ENCODE measurements at places on chromosomes 6 and 20.

DNA sequence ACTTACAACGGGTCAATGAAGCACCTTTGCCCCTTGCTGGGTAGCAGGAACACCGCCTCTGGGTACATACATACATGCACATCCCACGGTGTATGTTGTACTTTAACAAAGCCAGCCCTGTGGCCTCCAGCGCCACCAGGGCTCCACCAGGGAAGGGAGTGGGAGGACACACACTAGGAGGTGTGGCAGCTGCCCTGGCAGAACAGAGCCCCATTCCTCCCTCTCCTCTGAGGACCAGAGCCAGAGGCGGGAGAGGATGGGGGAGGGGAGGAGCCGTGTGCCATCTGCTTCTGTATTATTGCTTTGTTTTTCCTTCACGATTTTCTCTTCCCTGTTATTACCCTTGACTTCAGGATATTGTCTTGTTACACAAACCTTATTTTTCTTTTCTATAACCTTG lies 105.8 kb upstream of the TRAF3IP2 start:
- DNase-seq = no peak

GRCh38 chr6:109925075-109925474 lies 53.0 kb upstream of the GPR6 start:
- DNase-seq = no peak

DNA sequence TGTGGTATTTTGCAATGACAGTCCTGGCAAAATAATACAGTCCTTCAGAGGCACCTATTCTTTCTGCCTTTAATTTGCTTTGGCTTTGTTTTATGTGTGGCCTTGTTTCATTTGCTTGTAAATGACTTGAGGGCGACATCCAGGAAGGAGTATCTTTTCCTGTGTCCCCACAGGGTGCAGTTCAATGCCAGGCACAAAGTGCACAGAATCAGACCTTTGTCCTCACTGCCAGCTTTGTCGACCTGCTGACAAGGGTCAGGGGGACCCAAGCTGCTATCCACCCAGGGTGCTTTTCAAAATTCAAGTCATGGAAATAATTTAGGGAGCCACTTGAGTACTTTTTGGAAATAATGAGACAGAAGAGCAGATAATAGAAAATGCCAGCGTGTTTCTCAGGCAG lies 37.0 kb upstream of the CDKN1A start:
- DNase-seq = no peak

DNA sequence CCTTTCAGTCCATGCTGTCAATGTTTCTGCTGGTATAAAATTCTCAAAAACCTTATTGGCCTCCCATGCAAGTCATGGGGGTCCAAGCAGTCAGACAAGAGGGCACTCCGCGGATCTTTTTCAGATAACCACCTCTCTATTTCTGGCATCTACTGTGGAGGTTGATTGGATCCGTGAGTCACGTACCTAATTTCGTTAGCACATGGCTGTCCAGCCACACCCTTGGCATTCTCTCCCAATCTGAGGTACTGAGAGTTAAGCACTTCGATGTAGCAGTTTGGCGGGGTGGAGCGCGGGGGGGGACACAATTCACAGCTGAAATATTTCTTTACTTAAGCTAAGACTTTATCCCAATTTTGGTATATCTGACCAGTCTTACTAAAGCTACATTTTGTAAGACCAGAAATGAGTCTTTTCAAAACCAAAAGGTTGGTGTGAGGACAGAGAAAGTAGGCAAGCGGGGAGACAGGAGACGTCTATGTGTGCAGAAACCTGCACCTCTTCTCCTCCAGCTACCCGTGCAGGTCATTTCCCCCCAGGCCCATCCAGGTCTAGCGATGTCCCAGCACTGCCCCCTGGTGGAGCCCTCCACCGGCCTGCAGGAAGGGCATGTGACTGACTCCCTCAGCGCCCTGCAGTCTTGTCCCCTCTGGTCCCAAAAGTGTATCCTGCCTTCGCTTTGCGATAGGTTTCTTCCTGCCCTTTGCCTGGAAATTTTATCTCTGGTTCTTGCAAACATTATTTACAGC lies 113.1 kb downstream of the ADAT2 start:
- peak; percentile 28 for DNase-seq

DNA sequence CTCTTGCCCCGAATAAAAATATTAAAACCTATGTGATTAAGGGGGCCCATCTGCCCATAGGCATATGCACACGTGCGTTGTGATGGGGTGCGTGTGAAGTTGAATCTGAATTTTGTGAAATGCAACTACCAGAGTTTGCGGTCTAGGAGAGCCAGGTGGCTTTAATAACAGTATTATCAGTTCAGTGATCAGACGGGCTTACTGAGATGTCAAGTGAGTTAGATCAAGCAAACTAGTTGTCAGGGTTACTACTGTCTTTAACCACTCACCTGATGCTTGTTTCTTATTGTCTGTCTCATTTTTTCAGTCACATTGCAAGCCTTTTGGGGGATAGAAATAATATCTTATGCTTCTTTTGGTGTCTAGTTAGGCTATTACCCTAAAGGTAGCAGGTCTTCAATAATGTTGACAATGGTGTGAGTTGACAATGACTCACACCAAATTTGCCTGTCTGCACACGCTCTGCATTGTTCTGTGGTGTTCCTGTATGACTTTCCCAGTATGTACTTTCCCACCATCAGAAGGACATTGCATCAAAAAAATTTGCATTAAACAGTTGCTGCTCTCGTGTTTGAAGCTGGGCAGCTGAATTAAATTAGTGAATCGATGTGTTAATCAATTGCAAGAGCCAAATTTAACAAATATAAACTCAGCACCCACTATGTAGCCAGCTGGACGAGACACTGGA lies 103.1 kb upstream of the NAA20 start:
- DNase-seq = no peak

GRCh38 chr6:45663251-45664221 lies 285.8 kb upstream of the SUPT3H start:
- DNase-seq = no peak

DNA sequence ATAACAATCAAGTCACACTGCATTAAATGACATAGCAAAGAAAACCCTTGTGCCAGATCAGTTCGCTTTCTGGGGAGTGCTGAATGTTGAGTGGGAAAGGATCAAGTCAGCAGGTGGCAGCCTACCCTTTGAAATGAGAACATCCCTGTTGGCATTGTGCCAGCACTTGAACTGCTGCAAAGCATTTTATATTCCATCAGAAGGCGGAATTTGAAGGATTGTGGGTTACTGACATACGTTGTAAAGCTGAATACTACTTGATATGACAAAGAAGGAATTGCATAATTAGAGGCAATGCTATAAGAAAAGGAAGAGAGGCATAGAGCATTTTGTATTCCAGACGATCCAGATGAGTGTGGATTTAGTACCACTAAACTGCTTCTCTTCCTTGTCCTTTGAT lies 26.5 kb downstream of the BCKDHB start:
- DNase-seq = no peak

DNA sequence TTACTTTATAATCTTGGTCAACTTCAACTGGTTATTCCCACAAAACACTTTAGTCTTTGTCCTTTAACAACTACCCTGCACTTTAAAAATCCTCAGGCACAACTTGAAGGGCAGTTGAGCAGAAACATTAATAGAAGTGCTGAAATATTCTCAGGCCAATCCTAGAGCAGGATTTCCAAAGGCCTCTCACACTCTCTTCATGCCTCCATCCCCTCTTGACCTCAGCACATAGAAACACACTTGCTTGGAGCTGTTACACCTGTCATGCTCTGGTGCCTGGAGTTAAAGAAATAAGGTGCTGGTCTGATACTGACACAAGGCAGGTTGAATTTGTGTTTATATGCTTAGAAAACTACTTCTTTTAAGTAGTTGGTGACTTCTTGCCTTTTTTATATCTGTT lies 618.8 kb upstream of the POU3F2 start:
- DNase-seq = no peak

GRCh38 chr20:8018958-8019245 lies 659 bp downstream of the TMX4 start:
- peak; percentile 43 for DNase-seq

GRCh38 chr6:126632271-126632670 lies 292.4 kb downstream of the CENPW start:
- no peak for DNase-seq

- DNase-seq = no peak
Observed at GRCh38 chr6:36947570-36948351, 6.8 kb upstream of the PI16 start.

- DNase-seq = no peak
Observed at GRCh38 chr6:6771224-6771945, 182.9 kb downstream of the LY86 start.

GRCh38 chr20:51529758-51530157 lies 12.8 kb downstream of the NFATC2 start:
- peak; percentile 59 for DNase-seq

DNA sequence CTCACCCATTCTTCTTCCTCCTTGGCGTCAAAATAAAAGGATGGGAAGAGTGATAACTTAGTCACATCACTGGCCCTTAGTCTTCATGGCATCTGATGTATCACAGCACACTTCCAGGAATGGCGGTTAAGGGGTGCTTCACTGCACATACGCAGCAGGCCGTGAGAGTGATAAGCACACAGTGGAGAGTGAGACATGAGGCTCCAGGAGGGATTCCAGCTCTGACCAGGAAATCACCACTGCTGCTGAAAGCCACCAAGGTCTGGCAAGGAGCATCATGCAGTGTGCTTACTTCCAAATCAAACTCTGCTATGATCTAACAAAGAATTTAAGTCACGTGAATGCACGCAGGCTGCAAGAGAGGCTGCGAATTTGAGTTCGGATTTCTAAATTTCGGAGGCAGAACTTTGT lies 62.4 kb downstream of the ARID1B start:
- DNase-seq = no peak

DNA sequence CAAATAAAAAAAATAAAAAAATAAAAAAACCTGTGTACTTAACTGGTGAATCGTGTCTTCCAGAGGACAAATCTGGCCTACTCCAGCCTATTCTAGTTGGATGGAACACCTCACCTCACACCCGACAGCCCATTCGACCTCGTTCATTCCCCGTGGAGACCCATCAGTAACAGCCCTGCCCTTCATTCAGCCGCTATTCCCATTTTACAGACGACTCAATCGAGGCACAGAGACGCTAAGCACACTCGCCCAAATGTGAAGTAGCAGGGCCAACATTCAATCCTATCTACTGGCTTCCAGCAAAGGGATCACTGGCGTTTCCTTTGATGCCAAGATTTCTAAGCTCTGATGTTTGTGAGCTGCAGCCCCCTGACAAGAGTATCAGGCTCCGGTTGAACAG lies 1.8 kb upstream of the NTSR1 start:
- no peak for DNase-seq

DNA sequence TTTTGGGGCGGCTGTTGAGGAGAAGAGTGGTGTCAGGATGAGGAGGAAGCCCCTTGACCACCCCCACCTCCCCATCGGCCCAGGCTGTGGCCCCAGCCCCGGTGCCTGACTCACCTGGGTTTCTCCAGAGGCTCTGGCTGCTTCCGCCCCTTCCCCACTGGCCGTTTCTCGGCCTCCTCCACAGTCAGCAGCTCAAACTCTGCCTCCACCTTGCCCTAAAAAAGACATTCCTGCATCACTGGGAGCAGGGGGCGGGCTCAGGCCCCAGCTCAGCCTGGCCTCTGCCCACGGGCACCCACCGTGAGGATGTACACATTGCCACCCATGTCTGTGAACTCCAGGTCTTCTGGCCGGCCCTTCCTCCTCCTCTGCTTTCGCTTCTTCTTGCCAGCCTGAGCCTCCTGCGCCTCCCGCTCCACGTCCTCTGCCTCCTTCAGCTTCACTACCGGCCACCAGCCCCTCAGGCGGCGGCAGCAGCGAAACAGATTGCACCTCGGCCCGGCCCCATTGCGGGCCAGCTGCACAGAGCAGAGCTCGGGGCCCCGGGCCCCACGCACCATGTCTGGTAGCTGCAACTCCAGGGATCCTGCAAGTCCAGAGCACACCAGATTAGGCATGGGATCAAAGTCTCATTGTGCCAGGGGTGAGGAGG lies 17.3 kb downstream of the ERGIC3 start:
- no peak for DNase-seq

DNA sequence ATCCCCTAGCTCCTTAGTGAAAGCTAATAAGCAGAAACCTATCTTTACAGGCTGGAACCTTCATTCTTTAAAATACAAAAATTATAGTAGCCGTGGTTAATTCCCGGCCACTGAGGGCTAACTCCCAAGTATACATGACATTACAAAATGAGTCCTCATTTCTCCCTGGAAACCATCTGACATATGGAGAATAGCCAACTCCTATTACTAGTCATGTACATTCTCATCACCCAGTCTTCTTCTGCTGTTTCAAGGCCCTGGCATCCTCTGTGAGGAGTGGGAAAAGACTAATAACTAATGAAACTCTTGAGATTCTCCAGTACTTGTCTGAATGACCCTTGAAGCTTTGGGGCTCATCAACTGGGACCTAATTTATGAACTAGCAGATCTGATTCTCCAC lies 30.2 kb downstream of the CSNK2A1 start:
- no peak for DNase-seq

GRCh38 chr6:1099264-1099663 lies 212.6 kb upstream of the FOXQ1 start:
- DNase-seq = no peak

GRCh38 chr20:43904827-43905177 lies 9.8 kb upstream of the TOX2 start:
- DNase-seq = no peak

DNA sequence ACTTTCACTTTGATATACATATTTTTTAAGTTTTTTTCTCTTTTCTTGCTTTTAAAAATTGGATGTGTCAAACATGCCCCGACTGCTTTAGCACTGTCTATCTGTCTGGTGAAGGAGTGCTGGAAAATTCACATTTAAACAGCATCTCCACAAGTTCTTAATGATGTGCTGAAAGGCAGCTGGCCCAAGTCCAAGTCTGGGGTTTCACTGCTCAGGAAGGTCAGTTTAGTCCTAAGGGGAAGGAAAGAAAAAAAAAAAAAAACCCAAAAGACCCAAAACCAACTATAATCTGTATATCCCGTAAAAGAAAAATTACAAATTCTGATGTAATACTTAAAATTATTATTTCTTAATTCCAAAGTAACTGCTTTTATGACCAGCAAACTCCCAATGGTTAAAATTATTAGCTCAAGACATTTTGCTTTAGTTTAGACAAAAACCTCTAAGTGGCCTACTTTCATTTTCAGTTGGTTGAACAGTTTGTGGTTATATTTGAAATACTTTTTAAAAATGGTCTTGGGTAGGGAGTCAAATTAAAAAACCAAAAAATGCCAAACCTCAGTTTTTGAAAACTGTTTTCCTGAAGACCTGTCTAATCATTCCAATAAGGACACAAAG lies 79.5 kb upstream of the PREP start:
- DNase-seq = no peak
